ENCODE measurements at places on chromosomes 12 and 14.

DNA sequence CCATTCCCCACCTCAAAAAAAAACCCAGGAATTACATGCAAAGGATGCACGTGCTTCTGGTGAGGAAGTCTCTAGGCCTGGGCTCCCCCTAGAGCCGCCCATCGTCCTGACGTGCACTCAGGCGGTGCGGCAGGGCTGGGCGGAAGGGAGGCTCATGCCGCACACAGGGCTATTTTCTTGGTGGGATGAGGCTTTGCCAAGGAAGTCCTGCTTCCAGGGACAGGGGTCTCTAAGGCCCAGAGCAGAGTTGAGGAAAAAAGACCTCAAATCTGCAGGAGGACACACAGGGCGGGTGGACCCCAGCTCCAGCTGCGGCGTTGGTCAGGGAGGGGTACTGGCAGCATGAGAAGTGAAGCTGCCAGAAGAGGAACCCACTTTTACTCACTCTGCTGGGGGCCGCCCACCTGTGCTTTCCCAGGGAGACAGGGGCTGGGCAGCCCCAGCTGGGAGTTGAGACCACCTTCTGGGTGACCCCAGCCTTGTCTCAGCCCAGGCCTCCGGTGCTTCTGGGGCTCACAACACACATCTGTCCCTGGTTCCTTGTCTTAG is 4.2 kb downstream of the RHOF start:
- H3K4me3 ChIP-seq, result peak overlapping the region; percentile 79
- DNase-seq, result peak; percentile 65
- peaks cover 8% of the 10 kb centered on the region for H3K36me3 ChIP-seq
- H3K4me1 ChIP-seq, result peaks cover 78% of the 10 kb centered on the region

- H3K4me3 ChIP-seq, result no peak overlapping the region
- DNase-seq, result no peak
- H3K36me3 ChIP-seq, result no peaks in the 10 kb centered on the region
- no peaks in the 10 kb centered on the region for H3K4me1 ChIP-seq
- no peaks in the 10 kb centered on the region for H3K27me3 ChIP-seq
These were observed 169.4 kb downstream of the DACT1 start for GRCh38 chr14:58807191-58807590.

GRCh38 chr14:58832095-58832521 is 194.3 kb downstream of the DACT1 start:
- H3K27me3 ChIP-seq, result no peaks in the 10 kb centered on the region
- H3K4me3 ChIP-seq, result no peak overlapping the region
- H3K36me3 ChIP-seq, result no peaks in the 10 kb centered on the region
- no peaks in the 10 kb centered on the region for H3K4me1 ChIP-seq

- no peaks in the 10 kb centered on the region for H3K4me1 ChIP-seq
- H3K27ac ChIP-seq, result no peak overlapping the region
- no peaks in the 10 kb centered on the region for H3K36me3 ChIP-seq
- DNase-seq, result no peak
These were observed 33.6 kb downstream of the CEP83 start for GRCh38 chr12:94426049-94426448.

DNA sequence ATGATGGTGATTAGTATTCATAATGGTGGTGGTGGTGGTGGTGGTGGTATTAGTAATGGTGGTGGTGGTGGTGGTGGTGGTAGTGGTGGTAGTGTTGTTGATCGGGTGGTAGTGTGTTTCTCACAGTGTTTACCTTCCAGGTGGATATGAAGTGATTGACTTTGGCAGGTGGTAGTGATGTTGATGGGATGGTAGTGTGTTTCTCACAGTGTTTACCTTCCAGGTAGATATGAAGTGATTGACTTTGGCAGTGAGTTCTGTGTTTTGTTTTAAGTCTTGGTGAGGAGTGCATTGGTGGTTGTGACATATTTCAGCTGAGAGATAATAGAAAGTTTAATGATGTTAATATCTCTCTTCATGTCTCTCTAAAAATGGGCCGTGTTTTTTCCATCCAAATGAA is 189.4 kb downstream of the TMTC2 start:
- H3K4me1 ChIP-seq, result no peaks in the 10 kb centered on the region
- no peak for DNase-seq
- H3K27me3 ChIP-seq, result no peaks in the 10 kb centered on the region
- no peak overlapping the region for H3K27ac ChIP-seq
- H3K36me3 ChIP-seq, result no peaks in the 10 kb centered on the region

- H3K4me1 ChIP-seq, result no peaks in the 10 kb centered on the region
- DNase-seq, result no peak
- H3K36me3 ChIP-seq, result no peaks in the 10 kb centered on the region
- H3K27ac ChIP-seq, result no peak overlapping the region
- H3K4me3 ChIP-seq, result no peak overlapping the region
These were observed 44.2 kb downstream of the LGMN start for GRCh38 chr14:92704036-92704804.

GRCh38 chr14:34055157-34055950 is 104.5 kb upstream of the EGLN3 start:
- H3K36me3 ChIP-seq, result no peaks in the 10 kb centered on the region
- no peak for DNase-seq
- no peak overlapping the region for H3K4me3 ChIP-seq
- H3K4me1 ChIP-seq, result no peaks in the 10 kb centered on the region

GRCh38 chr12:87784350-87784749 is 244.9 kb downstream of the C12orf50 start:
- no peaks in the 10 kb centered on the region for H3K27me3 ChIP-seq
- no peak for DNase-seq
- no peaks in the 10 kb centered on the region for H3K36me3 ChIP-seq
- no peaks in the 10 kb centered on the region for H3K4me1 ChIP-seq
- no peak overlapping the region for H3K27ac ChIP-seq

GRCh38 chr12:123398550-123399254 is 14.8 kb downstream of the KMT5A start:
- DNase-seq, result no peak
- no peaks in the 10 kb centered on the region for H3K27me3 ChIP-seq
- no peak overlapping the region for H3K4me3 ChIP-seq
- H3K36me3 ChIP-seq, result peaks cover 23% of the 10 kb centered on the region
- no peaks in the 10 kb centered on the region for H3K4me1 ChIP-seq

DNA sequence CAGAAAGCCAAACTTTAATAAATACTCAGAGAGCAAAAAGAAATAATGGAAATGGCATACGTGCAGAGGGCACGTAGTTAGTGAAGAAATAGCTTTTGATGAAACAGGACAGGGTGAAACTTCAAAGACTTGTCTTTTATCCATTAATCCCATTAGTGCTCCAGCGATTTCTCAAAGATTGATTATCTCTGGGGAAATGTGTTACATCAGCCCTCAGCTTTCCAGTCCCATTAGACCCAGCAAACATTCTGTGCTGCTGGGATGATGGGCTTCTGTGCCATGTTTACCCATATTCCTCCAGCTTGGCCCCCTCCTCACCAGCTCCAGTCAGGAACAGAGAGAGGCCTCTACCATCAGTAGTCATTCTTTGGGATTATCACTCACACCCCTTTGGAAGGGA is 113.1 kb downstream of the CACNA1C start:
- H3K4me1 ChIP-seq, result no peaks in the 10 kb centered on the region
- no peaks in the 10 kb centered on the region for H3K36me3 ChIP-seq
- DNase-seq, result no peak
- no peak overlapping the region for H3K27ac ChIP-seq

GRCh38 chr14:50344116-50344775 is 32.1 kb downstream of the DMAC2L start:
- no peaks in the 10 kb centered on the region for H3K36me3 ChIP-seq
- H3K4me1 ChIP-seq, result no peaks in the 10 kb centered on the region
- DNase-seq, result no peak
- no peak overlapping the region for H3K4me3 ChIP-seq

DNA sequence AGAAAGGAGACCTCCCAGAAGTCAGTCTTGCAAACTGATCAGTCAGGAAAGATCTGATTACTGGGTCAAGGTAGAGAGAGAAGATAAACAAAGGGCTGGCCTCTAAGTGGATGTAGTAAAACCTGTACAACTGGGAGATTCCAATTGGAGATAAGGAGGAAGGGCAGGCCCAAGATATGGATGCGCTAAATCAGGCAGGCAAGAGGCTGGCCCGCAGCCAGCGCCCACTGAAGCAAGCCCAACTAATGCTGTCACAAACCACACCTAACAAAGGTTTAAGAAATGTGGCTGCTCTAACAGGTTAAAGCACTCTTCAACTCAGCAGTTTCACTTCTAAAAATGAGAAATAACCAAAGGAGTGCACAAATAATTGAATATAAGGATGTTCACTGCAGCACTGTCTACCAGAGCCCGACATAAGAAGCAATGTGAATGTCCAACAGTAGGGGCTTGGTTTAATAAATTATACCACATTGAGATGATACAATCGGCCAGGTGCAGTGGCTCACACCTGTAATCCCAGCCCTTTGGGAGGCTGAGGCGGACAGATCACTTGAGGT is 4.7 kb downstream of the GLTP start:
- no peak overlapping the region for H3K4me3 ChIP-seq
- no peaks in the 10 kb centered on the region for H3K36me3 ChIP-seq
- no peak overlapping the region for H3K27ac ChIP-seq
- H3K4me1 ChIP-seq, result peaks cover 22% of the 10 kb centered on the region
- H3K27me3 ChIP-seq, result no peaks in the 10 kb centered on the region

DNA sequence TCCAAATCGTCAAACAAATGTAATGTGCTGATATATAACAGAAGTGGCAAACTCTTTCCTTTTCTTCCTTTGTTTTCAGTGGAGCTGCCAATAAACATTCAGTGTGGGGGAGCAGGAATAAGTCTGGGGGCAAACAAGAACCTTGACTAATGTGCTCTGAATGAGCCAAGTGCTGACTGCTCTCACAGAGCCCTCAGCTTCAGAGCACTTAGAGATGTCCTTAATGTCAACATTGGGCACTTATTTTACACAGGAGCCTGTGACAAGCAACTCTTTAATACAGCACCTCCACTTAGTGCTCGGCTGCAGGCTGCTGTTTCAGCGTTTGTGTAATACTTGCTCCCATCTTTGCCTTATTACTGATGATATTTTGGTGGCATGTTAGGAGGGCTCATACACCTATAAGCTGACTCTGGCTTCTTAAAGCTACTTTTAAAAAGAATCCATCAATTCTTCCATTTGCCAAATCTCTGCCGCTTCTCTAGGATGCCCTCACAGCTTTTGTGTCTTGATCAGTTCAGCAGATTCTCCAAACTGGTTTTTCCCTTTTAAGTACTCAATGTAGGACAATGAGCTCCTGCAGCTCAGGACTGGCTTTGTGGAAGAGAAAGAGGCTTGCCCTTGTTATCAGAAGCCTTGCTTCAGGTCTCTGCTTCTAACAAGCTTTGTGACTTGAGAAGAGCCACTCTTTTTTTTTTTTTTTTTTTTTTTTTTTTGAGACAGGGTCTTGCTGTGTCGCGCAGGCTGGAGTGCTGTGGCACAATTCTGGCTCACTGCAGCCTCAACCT is 206.6 kb downstream of the MON2 start:
- H3K27ac ChIP-seq, result no peak overlapping the region

DNA sequence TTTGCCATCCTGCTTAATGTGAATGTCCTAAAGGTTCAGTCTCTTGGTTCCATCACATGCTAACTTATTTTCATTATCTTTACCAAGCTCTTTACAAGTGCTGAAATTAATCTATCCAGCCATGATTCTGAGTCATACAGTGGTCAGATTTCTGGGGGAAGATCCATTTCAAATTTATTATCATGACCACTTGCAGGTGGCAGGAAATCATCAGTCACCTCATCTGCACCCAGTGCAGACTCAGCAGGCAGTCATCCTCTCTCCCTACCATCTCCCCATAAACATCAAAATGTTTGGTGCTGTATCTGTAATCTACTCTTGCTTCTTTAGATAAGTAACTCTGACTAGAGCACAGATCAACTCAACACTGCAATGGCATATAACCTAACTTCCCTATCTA is 23.5 kb downstream of the ATG14 start:
- H3K36me3 ChIP-seq, result peaks cover 16% of the 10 kb centered on the region
- DNase-seq, result no peak
- H3K4me1 ChIP-seq, result peaks cover 5% of the 10 kb centered on the region
- H3K27ac ChIP-seq, result no peak overlapping the region
- H3K27me3 ChIP-seq, result no peaks in the 10 kb centered on the region

- H3K4me3 ChIP-seq, result no peak overlapping the region
- H3K36me3 ChIP-seq, result no peaks in the 10 kb centered on the region
- H3K27me3 ChIP-seq, result no peaks in the 10 kb centered on the region
- no peak for DNase-seq
- no peaks in the 10 kb centered on the region for H3K4me1 ChIP-seq
These were observed 101.3 kb downstream of the HMGA2 start for GRCh38 chr12:65925626-65926025.

- H3K27me3 ChIP-seq, result no peaks in the 10 kb centered on the region
- no peaks in the 10 kb centered on the region for H3K36me3 ChIP-seq
- no peak for DNase-seq
- no peak overlapping the region for H3K4me3 ChIP-seq
These were observed 1510.3 kb upstream of the SEL1L start for GRCh38 chr14:83044001-83044400.

DNA sequence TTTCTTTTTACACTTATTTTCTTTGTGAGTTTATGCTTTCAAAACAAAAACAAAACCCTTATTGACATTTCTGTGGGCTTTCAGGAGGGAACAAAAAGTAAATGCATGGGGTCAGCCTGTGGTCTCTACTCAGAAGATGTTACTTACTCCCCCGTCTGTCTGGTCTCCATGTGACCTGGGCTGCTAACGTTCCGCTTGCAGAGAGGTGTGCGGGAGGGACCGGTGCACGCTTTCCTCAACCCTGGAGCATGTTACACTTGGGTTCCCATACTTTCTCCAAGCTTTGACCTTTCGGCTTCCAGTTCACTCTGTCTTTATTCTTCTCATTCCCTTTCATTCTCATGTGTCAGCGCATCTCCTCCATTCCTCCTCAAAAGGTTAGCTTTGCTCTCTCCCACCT is 36.5 kb downstream of the ZC3H14 start:
- H3K4me1 ChIP-seq, result peaks cover 12% of the 10 kb centered on the region
- H3K27me3 ChIP-seq, result no peaks in the 10 kb centered on the region
- peaks cover 26% of the 10 kb centered on the region for H3K36me3 ChIP-seq
- no peak for DNase-seq
- no peak overlapping the region for H3K4me3 ChIP-seq

- H3K4me1 ChIP-seq, result no peaks in the 10 kb centered on the region
- H3K27ac ChIP-seq, result no peak overlapping the region
- peaks cover 71% of the 10 kb centered on the region for H3K36me3 ChIP-seq
- no peak for DNase-seq
These were observed 94.2 kb downstream of the DDX51 start for GRCh38 chr12:132049876-132050275.

DNA sequence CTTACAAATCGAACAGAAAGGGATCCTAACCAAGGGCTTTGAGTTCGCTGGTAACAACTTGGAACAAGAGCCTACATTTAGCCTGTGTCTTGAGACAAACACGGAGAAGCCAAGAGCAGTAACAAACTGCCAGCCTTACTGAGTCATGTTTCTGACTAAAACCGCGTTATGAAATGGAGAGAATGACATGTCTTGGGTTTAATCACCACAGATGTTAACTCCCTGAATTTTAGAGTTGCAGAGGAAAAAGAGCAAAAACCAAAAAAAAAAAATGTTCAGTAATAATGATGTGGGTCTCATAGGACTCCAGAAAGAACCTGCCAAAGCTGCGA is 1.0 kb downstream of the BLTP3B start:
- no peaks in the 10 kb centered on the region for H3K36me3 ChIP-seq
- H3K27me3 ChIP-seq, result no peaks in the 10 kb centered on the region
- peaks cover 13% of the 10 kb centered on the region for H3K4me1 ChIP-seq
- peak overlapping the region; percentile 89 for H3K4me3 ChIP-seq
